ENCODE measurements at places on chromosomes 3 and 15.

GRCh38 chr15:67013696-67014095 lies 51.7 kb upstream of the SMAD3 start:
- DNase-seq: no peak

- DNase-seq: no peak
Observed at GRCh38 chr3:148372206-148372875, 325.4 kb upstream of the AGTR1 start.

DNA sequence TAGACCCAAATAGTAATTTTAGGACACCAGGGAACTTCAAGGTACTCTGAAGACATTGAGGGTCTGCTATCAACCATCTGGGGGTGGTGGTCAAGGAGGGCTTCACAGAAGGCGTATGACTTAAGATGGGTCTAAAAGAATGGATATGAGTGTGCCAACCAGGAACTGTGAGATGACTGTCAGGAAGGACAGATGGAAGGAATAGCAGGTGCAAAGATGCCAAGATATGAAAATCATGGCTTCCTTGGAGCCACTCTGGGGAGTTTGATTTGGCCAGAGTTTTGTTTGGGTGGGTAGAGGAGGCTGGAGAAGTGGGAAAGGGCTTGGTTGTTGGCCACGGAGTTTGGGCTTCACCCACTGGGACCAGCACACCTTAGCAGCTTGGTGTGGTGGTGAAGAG lies 21.2 kb downstream of the CDCP1 start:
- DNase-seq: no peak

GRCh38 chr3:156256945-156257344 lies 136.6 kb downstream of the KCNAB1 start:
- no peak for DNase-seq

DNA sequence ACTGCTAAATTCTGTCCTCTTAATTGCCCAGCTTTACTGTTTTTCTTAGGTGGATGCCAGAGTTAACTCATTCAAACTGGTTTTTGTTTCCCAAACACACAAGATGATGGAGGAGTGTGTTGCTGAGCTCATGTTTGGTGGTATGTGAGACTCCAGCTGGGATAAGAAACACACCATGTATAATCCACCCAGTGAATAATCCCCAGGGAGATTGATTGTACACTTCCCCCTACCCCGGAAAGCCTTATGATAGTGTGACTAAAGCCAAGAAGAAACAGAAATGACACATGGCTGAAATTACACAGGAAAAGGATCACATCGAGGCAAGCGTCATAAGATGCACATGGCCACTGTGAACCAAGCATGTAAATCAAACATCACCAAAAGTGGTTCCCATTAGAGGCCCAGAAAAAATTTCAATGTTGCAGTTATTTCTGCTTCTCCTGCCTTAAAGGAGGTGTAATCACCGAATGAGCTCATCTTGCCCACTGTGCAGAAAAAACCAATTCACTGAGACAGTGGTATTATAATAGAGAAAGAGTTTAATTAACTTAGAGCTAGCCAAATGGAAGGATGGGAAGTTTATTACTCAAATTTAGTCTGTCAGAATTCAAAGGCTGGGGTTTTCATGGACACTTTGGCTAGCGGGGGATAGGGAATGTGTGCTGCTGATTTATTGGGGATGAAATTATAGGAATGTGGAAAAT lies 56.7 kb upstream of the MAGI1 start:
- DNase-seq: no peak

GRCh38 chr3:52248816-52249547 lies 3.4 kb downstream of the PPM1M start:
- no peak for DNase-seq

- no peak for DNase-seq
Observed at GRCh38 chr15:74173380-74174218, at the start of gene ISLR. TSS of gene ISLR (plus strand) at chr15:74173710. CDS start at chr15:74174859, 1,149 bp downstream.

- no peak for DNase-seq
Observed at GRCh38 chr3:146590521-146590920, 14.6 kb downstream of the PLSCR5 start.

GRCh38 chr15:56987286-56987685 lies 68.8 kb downstream of the TCF12 start:
- no peak for DNase-seq

DNA sequence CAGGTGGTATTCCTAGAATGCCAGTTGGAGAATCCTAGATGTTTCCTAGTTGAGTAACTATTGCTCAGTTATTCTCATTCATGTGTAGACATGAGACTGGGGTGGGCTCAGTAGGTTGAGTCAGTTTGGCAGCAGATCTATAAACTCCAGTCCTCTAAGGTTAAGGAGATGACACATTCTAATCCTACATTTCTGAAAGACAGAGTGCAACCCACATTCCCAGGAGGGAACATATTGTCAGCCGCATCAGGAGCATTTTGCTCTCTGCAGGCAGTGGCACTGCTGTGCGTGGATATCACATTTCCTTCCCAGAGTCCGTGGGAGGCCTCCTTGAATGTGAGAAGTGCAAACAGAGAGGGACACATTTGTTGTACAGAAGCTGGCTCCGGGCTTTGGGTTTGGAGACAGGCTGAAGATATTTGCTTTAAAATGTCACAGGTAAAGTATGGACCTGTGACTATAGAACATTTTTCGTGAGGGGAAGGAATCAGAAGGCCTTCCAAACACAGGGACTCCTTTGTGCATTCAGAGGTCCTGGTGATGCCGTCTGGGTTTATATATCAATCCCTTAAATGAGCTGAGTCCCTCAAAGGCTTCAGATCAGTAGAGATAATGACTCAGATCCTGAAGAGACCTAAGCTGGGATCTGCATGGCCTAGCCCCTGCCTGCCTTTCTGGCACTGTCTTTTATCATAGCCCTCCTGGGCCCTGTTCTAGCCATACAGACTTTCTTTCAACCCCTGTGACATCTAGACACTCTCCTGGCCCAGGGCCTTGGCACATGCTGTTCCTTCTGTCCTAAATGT lies 156.5 kb downstream of the CADPS start:
- DNase-seq: no peak

DNA sequence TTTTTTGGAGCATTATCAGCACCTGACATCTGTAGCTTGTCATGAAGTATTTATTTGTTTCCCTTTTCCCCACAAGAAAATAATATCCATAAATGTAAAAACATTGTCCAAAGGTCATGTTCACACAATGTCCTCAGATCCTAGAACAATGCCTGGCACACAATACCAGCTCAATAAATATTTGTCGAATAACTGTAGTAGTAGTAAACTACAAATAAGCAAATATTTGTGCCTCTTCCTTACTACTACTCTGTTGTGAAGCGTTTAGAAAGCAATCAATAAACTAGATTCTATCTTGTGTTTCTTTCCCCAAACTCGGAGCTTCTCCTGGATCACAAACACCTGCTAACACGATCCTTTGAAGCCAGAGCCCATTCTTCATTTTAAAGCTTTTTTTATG lies 459.6 kb upstream of the NECTIN3 start:
- DNase-seq: no peak

GRCh38 chr3:126618021-126618420 lies 36.9 kb downstream of the TXNRD3 start:
- no peak for DNase-seq

- no peak for DNase-seq
Observed at GRCh38 chr3:112602217-112602838, 38.6 kb downstream of the CCDC80 start.

DNA sequence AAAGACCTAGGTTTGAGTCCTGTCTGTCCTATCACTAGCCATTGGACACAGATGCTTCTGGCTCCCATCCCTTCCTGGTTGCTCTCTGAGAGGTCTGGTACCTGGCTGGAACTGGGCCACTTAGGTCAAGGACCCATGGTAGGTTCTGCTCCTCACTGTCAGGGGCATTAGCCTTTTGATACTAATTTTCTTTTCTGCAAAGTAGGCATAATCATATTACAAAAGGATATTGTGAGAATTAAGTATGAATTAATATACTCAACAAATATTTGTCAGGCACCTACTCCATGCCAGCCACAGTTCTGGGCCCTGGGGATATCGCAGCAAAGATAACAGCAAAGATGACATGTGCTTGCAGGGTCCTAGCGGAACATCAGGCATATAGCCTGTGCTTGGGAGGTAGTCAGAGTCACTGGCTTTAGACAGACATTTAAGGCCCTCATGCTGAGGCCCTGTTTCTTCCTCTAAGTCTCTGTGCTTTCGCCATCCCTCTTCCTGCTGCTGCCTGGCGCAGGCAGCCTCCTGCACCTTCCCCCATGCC lies 25.6 kb upstream of the LCTL start:
- DNase-seq: no peak

DNA sequence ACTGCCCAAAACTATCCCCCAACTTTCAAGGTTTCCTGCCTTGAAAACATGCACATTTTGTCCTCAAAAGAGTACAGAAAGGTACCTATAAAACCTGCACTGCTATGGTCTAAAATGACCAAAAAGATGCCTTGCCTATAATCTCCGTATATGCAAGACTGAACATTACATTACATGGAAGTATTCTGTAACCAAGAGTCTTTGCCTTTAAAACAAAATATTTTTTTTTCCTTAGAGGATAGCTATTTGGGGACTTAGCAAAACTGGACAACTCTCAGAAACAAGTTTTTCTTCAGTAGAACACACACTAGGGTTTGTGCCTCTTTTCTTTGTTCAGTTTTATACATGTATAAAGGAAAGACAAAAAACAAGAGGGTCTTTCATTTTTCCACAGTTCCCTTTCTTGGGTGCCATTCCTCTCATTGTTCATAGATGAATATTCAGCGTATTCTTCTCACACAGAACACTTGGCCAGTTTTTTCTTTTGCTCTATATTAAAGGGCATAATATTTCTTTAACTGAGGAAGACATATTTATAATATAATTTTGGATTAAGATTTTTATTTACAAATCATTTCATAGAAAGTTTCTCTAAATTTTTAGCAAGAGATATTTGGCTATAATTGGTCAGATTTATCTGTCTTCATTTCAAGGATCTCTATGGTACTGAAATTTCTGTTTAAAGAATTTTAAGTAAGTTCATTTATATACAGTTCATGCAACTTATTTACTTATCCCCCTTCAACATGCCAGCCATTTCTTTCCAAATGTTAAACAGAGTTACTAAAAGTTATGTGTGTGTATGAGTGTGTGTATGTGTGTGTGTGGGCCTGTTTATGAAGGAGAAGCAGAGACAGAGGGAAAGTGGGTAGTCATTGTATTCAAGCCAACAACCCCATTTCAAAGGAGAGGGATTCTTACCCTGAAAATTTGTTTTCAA lies 142.6 kb downstream of the ZBTB20 start:
- DNase-seq: no peak
